ENCODE measurements at places on chromosomes 7 and 10.

DNA sequence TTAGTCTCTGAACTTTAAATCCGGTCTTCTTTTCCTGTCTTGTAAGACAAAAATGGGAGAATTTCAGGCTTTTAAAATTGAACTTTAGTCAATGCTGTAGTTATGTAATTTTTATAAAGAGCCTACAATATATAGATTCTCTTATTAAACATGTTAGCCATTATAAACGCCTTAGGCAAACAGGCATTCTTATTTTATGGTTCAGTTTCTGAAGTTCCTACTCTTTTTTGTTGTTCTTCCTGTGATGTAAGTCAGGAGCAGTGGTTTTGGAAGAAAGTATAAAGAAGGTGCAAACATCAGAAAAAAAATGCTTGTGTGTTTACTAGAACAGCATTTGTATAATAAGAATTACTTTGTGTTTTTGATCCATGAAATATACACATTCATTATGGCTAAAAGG, 41.6 kb downstream of the BICC1 start:
- no peak for DNase-seq

DNA sequence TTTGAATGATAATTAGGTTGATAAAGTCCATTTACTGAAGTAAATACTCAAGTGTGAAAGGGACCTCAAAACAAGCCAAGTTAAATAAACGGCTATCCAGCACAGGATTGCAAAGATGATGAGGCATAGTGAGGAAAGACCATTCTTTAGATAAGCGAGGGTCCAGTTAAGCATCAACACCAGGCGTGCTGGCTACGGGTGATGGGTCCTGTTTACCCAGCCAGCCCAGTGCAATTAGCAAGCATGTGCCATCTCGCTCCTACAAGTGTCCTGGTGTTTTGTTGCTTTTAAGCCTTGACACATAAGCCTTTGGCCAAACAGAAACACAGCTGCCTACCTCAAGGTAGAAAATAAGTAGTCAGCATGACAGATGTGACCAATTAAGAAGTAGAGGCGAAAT, 7.1 kb downstream of the NEBL start:
- DNase-seq, result no peak

DNA sequence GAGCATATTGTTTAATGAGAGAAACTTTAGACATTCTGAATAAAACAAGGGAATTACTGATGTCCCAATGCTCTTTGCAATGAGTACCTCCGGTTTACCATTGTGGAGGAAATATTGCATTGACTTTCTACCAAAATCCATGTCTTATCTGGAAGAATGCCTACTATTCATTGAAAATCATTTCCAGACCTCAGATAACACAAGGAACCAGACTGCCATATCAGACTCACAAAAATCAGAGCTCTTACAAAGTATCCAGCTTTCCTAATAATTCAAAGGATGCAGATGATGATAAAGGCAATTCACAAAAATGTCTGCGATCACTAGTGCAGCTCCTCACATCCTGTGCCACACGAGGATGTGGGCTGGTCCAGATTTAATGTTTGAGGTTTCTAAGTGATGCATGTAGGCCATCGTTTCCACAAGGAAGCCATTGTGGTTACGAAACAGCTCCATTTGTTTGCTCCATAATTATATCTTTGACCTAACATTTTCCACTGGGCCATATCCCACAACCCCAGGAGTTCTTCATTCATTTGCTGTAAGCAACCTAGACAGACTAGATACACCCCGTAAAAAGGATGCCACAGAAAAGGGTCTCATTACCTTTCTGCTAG, 831.1 kb upstream of the C7orf33 start:
- no peak for DNase-seq

- DNase-seq, result no peak
These were observed 3.5 kb downstream of the ELMO1 start for GRCh38 chr7:37445064-37445723.

GRCh38 chr10:22610610-22611009, 103.8 kb downstream of the PIP4K2A start:
- no peak for DNase-seq

- no peak for DNase-seq
These were observed 5.9 kb upstream of the PRSS58 start for GRCh38 chr7:142263598-142264380.

DNA sequence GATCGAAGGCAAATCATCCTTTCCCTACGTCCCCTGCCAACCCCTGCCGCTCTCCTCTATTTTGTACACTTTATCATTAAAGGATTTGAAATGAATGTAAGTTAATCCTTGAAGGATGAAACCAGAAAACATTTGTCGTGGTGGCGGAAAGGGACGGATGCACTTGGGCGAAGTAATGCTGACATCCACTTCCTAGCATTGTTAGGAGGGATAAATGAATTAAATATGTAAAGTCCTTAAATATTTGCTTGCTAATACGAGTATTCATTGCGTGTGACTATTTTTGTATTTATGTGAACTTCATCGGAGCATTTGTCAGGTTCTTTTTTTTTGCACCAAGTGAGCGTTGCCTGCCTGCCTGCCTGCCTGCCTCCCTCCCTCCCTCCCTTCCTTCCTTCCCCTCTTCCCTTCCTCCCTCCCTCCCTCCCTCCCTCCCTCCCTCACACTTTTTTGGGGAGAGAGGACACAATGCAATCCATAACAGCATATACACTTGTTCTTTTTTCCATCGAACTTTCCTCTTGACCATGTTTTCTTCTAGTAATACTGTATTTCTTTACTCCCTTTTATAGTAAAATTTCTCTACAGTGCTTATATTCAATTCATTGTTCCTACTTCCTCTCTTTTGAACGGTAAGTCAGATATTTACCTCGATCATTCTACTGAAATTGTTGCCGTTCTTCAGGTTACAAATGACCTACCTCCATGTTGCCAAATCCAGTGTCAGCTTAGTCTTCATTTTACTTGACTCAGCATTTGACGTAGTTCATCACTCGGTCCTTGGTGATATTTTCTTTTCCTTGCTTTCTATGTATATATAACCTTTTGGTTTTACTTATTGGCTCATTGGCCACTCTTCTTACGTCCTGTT, 831 bp downstream of the CCDC7 start:
- DNase-seq, result no peak

- DNase-seq, result no peak
These were observed 39.4 kb upstream of the PHF14 start for GRCh38 chr7:10934292-10934691.

DNA sequence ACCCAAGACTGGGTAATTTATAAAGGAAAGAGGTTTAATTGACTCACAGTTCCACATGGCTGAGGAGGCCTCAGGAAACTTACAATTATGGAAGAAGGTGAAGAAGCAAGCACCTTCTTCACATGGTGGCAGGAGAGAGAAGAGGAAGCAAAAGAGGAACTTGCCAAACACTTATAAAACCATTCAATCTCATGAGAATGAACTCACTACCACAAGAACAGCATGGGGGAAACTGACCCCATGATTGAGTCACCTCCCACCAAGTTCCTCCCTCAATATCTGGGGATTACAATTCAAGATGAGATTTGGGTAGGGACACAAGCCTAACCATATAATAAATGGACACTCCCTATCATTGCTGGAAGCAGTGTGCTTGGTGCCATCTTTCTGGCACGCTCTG, 506.3 kb downstream of the CALN1 start:
- no peak for DNase-seq

DNA sequence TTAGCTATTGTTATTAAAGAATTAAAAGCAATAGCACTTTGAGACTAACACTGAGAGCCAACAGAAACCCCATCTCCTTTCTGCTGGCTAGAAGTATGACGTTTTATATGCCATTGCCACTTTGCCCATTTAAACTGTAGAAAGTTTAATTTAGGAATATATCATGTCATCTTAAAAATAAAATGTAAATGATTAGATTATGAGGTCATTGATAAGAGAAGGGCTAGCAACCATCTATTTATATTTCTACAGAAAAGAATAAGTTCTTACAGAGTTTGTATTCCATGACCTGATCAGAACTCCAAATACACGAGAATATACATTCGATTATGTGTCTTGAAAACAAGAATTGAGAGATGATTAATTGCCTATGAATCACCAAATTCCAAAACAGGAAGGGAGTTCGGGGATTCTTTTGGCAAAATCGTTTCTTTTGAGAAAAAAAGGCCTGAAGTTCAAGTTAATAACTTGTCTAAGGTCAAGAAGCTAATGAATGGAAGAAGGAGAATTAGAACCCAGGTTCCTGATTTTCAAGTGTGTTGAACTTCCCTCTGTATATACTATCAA, 227.0 kb downstream of the TRIL start:
- no peak for DNase-seq

GRCh38 chr7:36002900-36003299, 150.2 kb upstream of the EEPD1 start:
- no peak for DNase-seq

DNA sequence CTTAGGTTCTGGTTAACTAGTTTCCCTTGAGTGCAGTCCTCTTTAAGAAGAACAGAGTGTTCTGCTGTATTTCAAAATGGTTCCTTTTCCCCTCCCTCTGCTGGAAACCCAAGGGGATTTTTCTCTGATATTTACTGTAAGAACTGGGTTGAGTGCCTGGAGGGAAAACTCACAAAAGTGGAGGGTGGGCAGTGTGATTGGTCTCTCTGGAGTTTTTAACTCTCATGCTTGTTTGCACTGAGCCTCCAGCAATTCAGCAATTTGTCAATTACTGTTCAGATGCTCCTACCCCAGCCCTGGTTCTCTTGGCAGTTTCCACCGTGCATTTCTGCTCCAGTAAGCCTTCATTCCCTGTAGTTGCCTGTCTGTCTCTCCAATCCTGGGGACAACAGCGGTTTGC, 273.4 kb upstream of the SORCS1 start:
- no peak for DNase-seq

Data from stimulated activated CD8-positive, alpha-beta memory T cell treated with anti-CD3 and anti-CD28 coated beads, Interleukin-15, amount 100 ng/mL, for 4 hours (primary cell).